Stimulated activated CD4-positive, alpha-beta T cell treated with anti-CD3 and anti-CD28 coated beads, Interleukin-1b, Interleukin-23, amount 100 ng/mL, for 4 hours (primary cell): ENCODE measurements at places on chromosomes 16 and 17.

DNA sequence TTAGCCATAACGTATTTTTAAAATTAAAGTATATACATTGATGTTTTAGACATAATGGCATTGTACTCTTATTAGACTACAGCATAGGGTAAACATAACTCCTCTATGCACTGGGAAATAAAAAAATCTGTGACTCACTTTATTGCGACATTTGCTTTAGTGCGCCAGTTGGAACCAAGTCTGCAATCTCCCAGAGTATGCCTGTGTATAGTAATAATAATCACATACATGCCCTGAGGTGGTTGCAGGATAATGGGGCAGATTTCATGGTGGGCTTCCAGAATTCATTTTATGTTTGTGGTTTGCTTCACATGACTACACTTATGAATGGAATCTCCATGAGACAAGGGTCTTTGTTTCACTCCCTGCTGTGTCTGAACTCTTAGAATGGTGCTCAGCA lies 66.9 kb upstream of the N4BP1 start:
- DNase-seq = no peak

- no peak for DNase-seq
Observed at GRCh38 chr17:2809337-2809736, 13.1 kb downstream of the RAP1GAP2 start.

DNA sequence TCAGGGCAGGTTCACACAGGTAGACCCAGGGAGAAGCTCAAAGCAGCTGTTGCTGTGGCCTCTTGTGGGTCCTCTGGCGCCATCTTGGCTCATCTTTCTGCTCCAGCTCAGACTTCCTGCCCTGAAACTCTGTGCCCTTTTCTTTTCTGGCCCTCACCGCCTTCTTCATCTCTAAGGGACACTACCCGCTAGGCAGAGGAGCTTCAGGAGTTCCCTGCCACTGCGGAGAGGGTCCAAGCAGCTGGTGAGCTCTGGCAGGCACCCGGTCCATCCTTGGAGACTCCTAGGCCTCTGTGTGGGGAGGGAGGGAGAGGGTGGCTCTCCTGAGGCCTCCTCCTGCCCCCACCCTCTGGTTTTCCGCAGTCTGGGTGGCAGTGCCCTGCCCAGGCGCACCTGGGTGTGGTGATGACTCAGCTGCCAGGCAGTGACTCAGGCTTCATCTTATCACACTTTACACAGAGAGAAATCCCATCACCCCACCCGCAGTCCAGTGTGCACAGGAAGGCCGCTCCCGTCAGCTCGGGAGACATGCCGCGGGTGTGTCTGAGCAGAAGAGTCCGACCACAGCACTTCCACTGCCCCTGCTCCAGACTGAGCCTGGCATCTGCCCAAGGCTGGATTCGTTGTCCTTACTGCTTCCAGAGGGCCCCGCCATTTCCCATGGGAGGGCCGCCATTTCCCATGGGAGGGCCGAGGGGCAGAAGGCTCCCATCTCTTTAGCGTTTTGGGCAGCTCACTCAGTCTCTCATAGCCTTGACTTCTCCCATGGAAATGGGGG lies 7.3 kb downstream of the NT5C start:
- peak; percentile 57 for DNase-seq

- no peak for DNase-seq
Observed at GRCh38 chr17:82339634-82340580, 6.3 kb upstream of the SECTM1 start.

DNA sequence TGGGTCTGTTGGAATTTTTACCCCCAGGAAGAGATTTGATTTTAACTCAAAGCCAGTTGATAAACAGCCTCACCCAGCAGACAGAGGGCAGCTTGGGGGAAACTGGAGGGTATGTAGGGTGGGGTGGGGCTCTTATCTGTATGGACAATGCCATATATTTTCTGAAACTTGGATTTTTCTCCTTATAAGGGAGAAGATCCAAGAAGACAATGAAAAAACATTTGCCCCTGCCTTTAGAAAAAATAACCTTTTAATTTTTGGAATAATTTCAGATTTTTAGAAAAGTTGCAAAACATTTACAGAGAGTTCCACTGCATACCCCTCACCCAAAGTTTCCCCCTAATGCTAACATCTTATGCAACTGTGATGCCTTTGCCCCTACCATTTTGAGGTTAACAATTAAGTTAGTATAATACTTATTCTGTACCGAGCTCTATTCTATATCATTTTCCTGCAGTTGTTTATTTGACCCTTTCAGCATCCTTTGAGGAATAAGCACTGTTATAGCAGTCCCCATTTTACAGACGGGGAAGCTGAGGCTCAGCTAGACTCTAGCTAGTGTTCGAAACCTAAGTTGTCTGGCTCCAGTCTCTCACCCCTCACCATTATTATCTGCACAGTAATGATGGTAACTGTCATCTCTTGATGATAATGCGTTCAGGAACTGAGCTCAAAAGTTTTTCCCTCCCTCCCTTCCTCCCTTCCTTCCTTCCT lies 66.4 kb downstream of the PRKCB start:
- no peak for DNase-seq

GRCh38 chr16:78876671-78877070 lies 723.9 kb downstream of the MAF start:
- DNase-seq = no peak

DNA sequence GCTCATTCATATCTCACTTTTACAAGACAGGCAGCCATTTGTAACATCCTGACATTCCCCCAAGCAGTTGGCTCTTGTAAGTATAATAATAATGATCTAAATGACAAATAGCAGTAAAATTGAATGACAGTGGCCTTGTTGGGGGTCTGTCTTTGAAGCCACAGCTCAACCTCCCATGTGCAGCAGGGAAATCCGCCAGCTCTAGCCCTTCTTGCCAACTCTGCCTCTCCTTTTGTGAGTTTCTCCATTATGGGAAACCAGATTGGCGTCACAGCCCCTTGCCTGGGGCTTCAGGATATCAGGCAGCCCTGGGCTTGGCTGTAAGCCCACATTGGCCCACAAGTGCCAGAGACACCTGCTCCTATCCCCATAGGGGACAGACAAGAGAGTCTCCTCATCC lies 70.4 kb upstream of the CACNG5 start:
- no peak for DNase-seq

DNA sequence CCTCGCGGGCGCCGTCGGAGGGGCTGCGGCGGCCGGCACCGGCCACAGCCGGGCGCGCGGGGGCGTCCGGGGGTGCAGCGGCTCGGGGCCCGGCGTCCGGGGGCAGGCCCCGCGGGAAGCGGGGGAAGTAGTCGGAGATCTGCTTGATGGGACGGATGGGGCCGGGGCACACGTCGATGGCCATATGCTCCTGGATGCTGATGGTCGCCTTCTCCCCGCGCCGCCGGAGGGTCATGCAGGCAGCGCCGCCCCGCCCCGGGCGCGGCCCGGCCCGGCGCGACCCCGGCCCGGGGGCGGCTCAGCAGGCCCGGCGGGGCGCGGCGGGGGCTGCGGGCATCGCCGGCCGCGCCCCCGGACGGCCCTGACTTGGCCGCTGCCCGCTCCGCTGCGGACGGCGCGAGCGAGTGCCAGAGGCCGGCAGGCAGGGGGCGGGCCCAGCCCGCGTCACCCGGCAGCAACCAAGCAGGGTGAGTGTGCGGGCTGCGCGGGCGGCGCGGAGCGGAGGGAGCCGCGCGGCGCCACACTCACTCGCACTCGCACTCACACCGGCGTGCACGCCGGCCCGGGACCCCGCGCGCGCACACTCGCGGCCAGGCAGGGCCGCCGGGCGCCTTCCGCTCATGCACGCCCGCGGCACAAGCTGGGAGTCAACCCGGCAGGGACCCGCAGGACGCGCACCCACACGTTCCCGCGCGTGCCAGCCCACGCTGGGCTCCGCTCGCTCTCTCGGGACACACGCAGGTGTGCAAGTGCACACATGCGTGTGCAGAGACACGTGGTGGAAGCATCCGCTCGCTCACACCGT lies at the start of gene DOC2B:
Gene DOC2B, minus strand, starts transcription at position 406 of the 805 bp plus-strand sequence. Its CDS starts 171 bp downstream, at position 235.
- no peak for DNase-seq
